ENCODE measurements at places on chromosomes 5 and 9.

GRCh38 chr5:73351593-73351992, 97.0 kb downstream of the FOXD1 start:
- DNase-seq = no peak

GRCh38 chr5:3852161-3852916, 256.7 kb downstream of the IRX1 start:
- no peak for DNase-seq

- DNase-seq = no peak
Observed at GRCh38 chr5:61744690-61745619, 412.9 kb downstream of the ZSWIM6 start.

DNA sequence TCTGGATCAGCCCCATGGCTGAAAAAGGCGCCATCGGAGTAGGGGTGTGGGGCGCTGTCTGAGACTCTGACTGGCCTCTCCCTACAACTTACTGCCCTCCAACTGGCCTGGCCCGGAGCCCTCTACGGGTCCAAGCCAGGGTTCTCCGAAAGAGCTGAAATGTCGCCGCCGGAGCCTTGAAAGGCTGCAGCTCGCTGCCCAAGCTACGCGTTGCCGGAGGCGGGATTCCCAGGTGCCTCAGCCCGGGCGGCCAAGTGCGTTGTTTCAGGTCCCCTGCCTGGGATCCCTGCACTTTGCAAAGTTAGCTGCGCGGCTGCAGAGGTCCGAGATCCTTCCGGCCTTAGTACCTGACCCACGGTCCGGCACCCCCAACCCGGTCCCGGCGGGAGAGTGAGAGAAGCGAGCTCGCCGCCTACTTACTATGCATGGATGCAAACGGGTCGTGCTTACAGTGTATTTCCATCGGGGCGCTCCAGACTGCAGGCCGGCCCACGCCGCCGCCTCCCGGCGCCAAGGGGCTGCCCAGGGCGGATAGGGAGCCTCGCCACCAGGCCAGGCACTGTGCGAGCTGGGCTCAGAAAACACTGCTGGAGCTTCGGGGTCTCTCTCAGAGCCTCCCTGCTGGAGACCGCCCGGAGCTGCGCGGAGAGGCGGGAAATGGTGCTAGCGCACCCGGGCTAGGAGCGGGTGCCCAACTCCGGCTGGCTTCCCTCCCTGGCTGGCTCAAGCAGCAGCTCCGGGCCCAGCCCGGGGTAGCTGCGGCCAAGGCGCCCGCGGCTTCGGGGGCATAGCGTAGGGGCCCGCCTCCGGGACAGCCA, 7.7 kb downstream of the PAX5 start:
- DNase-seq = no peak

DNA sequence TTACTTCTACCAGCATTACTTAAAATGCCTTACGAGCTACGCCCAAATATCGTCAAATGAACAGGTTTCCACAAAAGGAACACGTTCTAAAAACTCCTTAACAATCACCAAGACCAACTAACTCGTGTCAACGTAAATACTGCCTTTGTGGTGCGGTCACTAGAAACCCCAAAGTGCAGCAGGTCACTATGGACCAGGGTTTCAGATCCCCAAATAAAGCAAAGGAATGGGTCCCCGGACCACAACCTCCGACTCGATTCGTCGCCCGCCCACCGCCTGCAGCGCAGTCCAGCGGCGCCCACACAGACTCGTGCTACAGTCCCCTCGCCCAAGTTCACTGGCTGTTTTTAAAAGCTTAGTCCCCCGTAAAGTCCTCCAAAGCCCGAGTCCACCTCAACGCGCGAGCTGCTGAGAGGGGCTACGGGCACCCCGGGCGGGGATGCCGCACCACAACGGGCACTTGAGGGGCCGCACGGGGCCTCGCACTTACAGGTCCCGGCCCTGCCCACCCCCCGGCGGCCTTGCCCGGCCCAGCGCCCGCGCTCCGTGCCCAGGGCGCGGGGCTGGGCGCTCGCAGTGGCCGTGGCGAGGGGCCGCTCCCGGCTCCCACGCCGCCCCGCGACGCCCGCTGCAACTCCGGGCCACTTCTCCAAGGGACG, 1.1 kb downstream of the NFIB start:
- no peak for DNase-seq

DNA sequence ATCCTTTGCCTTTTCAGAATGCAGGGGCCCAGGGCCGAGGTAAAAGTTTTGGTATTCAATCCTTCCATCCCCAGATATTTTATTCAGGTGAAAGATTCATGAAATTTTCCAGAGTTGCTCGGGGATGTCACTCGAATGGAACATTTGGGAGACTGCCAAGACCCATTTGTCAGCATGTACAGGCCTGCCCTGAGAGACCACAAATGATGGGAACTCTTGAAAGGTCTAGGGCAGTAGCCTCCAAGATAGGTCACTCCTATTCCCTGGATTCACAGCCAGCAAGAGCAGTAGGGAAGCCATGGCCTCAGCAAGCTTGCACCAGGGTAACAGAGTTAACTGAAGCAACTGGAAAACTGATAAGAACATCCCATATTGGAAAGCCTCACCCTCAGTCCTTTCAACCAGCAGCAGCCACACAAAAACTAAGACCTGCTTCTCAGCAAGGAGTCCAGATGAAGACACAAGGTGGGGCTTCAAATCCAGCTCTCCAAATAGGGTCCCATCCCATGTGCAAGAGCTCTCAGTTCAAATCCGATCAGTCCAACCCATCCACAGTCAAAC, 12.5 kb downstream of the CARD6 start:
- DNase-seq = no peak

DNA sequence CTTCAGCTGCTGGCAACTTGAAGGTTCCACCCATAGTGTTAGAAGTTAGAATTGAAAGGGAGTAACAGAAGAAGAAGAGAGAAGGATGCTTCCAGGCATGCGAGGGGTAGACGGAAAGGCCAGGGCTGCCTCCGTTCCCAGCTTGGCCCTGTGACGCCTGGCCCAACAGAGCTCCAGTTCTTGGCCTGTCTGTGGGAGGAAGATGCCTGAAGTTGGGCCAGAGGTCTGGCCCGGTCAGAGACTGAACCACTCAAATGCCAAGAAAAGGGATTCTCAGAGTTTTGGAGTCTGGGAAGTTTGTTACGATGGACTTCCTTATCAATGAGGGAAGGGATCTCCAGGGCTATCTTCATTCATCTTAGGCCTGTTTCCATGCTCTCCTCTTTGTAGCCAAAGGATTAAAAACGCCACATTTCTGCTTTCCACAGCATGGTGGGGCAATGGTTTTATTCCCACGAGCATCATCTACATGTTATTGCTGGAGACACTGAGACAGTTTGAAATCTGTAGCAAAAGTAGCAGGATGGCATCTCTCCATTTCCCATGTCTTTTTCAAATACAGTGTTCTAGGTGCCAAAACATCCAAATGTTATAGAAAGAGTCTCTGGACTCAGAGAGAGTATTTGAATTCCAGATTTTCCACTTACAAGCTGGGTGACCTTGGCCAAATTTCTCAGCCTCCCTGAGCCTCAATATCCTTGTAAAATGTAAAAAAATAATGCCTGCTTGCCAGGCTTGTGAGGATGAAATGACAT, 65.4 kb upstream of the ANKRD55 start:
- DNase-seq = no peak

Measured in stimulated activated CD4-positive, alpha-beta T cell treated with anti-CD3 and anti-CD28 coated beads, Interleukin-15, amount 100 ng/mL, for 24 hours (primary cell).